Heart left ventricle (tissue), 16 donors: ENCODE measurements at places on chromosomes 12 and 14. TPM values are rescaled to one million over a fixed set of nuclear protein-coding genes. Genes with fewer than 3 reads are reported as not detected.

- no peaks in the 10 kb centered on the region for H3K4me1 ChIP-seq
- DNase-seq, result no peak
- no peaks in the 10 kb centered on the region for H3K27me3 ChIP-seq
- H3K36me3 ChIP-seq, result no peaks in the 10 kb centered on the region
- no peak overlapping the region for H3K27ac ChIP-seq
Measured at GRCh38 chr14:33588771-33589170, 362.1 kb downstream of the EGLN3 start.

DNA sequence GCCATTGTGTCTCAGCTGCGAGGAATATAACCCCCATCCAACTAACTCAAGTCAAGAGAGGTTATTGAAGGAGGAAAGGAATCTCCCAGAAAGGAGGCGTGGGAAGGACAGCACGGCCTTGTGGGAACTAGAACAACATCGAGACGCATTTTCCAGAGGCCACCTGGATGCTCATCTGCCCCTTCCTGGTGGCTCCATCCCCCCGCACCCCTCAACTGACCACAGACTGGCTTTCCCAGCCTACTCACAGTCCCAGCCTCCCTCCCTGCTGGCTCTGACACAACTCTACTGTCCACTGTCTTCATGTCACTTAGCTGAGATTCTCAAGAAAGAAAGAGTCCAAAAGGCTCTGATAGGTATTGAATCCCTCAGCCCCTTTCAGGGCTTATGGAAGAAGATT, 66.0 kb upstream of the CLMN start:
- H3K27ac ChIP-seq, result no peak overlapping the region
- H3K27me3 ChIP-seq, result no peaks in the 10 kb centered on the region
- no peaks in the 10 kb centered on the region for H3K36me3 ChIP-seq
- peaks cover 4% of the 10 kb centered on the region for H3K4me1 ChIP-seq
- no peak for DNase-seq

Gene FITM1
- polyA plus RNA-seq, result 43.3 TPM

Gene KRT85
- polyA plus RNA-seq, result not detected
